ENCODE measurements at places on chromosomes 5 and 9.
A peak's percentile ranks its signal among the peaks of the same experiment; 100 is the strongest.

- DNase-seq = no peak
Measured at GRCh38 chr5:44046619-44047364, 342.4 kb downstream of the FGF10 start.

GRCh38 chr5:68628082-68628814 is 412.7 kb downstream of the PIK3R1 start:
- no peak for DNase-seq

- no peak for DNase-seq
Measured at GRCh38 chr9:20925256-20926045, 106.0 kb downstream of the HACD4 start.

DNA sequence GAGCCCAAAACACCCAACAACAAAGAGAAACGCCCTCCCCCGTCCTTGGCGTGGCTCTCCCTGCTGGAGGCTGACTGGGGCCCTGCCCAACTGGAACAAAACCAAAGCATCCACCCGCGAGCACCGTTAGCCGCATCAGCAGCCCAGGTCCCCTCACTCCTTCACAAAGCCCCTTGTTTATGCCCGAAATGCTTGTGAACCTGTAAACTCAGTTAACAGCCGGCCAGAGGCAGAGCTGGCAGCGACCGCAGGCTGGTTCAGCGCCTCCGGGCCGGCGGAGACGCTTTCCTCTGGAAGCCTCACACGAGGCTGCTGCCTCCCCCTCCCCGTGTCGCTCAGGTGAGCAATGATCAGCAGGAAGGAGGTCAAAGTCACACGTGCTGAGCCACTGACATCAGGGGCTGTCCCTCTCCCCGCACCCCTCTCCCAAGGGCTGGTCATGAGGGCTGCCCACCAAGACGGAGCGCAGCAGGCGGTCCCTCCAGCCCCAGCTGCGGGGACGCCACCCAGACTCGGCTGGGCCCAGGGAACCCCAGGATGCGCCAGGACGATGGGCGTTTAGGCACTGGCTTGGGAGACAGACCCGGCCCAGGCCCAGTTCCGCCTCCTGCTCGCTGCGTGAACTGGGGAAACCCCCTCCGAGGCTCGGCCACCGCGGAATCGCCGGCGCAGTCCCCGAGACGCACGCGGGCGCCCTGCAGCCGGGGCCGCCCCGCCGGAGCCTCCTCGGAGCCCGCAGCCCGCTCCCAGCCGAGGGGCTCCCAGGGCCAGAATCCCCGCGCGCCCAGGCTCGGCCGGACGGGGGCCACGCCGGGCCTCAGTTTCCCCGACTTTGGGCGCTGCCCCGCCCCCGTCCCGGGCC is 563 bp downstream of the SNAPC4 start:
- DNase-seq = no peak

DNA sequence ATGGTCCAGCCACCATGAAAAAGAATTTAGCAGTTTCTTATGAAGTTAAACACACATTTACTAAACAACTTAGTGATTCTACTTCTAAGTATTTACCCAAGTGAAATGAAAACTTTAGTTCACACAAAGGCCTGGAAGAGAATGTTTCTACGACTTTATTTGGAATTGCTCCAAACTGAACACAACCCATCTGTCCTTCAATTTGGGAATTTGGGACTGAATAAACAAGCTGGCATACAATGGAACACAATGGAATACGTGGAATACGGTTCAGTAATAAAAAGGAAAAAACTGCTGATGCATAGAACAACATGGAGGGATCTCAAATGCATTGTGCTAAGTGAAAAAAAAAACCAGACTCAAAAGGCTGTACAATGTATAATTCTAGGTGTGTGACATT is 44.6 kb upstream of the BASP1 start:
- DNase-seq = no peak

DNA sequence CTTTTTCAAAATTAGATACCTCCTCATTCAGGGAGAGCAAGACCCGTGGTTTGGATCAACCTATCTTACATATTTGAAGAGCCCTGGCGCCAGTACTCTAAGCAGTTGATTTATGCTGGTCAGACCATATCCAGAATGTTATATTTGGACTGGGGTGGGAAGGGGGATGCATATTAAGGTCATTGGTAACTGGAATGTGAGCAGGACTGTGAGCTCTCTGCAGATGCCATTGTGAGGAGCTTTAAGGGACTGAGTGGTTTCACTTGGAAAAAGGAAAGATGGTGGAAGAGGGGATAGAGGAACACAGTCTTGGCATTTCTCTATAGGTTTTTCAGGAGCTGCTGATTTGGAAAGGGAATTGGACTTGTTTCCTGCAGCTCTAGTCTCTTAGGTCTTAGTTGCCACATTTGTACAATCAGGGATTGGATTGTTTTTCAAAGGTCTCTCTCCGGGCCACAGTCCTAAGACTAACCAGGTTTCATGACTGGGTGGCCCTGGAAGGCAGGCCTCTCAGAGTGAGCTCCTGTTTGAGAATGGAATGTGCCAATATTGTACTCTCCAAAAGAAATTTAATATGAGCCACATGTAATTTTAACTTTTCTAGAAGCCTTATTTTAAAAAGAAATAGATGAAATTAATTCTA is 25.8 kb upstream of the F2R start:
- no peak for DNase-seq

- no peak for DNase-seq
Measured at GRCh38 chr5:15021266-15022046, 149.9 kb upstream of the ANKH start.

- DNase-seq = no peak
Measured at GRCh38 chr9:3868466-3868865, 342.7 kb upstream of the RFX3 start.

DNA sequence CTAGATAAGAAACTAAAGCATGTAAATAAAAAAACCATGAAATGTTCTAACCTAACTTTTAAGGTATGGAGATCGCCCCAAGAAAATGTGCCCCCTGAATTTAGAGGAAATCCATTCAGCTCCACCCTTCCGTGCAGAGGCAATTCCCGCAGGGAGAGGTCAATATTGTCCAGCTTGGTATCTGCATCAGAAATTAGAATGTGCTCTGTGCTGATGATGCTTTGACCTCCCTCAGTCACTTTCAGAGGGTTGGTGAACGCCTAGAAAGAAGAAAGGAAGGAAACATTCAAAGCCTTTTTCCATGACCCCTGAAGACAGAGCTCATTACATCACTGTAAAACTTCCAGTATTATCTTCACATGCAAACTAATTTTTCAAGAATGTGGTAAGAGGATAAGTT is 91.0 kb downstream of the FREM1 start:
- no peak for DNase-seq

DNA sequence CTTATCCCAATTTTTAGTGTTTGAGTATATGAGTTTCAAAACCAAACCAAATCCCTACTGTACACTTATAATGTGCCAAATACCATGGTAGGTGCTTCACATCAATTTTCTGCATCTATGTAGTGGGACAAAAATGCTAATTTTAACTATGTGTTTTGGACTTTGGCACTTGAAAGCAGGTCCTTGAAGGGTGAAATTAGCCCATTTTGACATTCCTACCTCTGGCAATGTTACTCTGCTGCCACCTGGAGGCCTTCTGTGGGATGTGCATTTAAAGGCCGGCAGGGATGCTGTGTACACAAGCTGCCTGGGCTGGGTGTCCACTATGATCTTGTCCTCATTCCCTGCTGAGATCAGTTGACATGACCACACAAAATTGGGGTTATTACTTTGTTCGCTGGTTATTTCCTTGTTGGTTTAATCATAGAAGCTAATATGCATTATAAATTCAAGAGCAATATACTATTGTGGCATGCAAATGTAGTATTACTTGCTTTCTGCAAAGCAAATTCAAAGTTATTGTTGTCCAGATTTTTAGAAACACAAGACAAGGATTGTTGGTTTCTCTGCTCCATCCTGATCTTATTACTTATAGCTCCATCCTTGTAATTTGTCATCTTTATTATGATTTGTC is 166.8 kb downstream of the ARHGEF28 start:
- DNase-seq = peak; percentile 28

- no peak for DNase-seq
Measured at GRCh38 chr5:80466669-80467485, 21.0 kb upstream of the FAM151B start.

DNA sequence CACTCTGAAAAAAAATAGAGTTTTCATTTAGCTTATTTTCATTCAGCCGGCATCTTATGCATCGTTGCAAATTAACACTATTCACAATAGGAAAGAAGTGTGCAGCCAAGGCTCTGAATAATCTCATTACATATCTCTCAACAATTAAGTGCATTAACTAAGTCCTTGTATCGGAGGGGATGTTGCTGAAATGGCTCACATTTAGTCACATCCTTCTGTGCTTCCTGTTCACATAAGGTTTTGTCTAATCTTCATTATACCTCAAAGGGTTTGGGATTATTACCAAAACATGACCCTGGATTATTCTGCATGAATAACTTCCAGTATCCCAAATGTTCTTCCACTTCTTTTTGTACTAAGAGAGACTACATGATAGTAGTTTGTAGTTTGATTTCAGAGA is 278.0 kb upstream of the GRIA1 start:
- DNase-seq = no peak

DNA sequence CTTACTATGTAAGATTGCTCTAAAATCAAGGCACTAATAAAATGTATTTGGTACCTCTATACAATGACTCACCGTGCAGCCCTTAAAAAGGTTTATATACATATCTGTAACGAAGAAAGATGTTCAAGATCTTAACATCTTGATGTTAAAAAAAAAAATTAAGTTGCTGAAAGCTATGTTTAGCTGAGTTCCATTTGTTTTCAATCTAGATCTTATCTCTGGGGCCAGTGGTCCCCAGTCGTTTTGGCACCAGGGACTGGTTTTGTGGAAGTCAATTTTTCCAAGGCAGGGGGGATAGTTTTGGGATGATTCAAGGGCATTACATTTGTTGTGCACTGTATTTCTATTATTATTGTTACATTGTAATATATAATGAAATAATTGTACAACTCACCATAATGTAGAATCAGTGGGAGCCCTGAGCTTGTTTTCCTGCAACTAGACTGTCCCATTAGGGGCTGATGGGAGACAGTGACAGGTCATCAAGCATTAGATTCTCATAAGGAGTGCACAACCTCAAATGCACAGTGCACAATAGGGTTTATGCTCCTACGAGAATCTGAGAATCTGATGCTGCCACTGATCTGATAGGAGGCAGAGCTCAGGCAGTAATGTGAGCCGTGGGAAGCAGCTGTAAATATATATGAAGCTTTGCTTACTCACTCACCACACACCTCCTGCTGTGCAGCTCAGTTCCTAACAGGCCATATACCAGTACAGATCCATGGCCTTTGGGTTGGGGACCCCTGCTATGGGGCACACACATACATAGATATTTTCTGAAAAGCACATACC is 27.6 kb upstream of the TSLP start:
- DNase-seq = no peak

DNA sequence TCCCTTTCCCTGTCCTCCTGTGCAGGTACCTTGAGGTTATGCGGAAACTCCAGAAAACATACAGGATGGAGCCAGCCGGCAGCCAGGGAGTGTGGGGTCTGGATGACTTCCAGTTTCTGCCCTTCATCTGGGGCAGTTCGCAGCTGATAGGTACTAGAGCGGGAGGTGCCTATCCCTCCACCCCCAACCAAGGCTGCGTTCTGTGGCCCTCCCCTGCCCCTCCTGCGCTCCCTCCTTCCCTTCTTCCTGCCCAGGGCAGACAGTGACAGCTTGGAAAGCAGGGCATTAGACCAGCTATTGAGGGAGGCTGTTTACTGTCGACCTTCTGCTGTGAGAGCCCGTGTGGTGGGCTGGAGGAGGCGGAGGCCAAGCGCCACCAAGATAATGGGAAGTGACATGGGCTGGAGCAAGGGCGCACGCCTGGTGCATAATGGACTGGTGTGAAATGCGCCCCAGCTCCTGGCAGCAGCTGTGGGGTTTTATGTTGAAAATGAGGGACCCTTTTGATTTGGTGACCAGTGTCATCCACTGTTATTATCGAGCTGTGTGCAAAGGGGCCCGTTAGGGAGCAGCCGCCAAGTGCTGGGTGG is 25.3 kb downstream of the PTPA start:
- DNase-seq = no peak

- DNase-seq = no peak
Measured at GRCh38 chr5:32734827-32735378, 23.8 kb downstream of the NPR3 start.

DNA sequence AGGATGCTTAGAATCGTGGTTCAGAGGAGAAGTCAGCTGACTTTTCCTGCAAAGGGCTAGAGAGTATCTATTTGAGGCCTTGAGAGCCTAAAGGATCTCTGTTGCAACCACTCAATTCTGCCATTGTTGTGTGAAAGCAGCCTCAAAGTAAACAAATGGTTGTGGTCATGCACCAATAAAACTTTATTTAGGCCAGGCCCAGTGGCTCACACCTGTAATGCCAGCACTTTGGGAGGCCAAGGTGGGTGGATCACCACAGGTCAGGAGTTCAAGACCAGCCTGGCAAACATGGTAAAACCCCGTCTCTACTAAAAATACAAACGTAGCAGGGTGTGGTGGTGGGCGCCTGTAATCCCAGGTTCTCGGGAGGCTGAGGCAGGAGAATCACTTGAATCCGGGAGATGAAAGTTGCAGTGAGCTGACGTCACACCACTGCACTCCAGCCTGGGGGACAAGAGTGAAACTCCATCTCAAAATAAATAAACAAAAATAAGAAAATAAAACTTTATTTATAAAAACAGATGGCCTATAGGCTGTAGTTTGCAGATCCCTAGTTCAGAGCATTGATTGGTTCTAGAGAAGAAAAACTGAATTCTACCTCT is 135.9 kb upstream of the KLF4 start:
- DNase-seq = no peak

GRCh38 chr9:136297016-136297691 is 6.7 kb downstream of the CCDC187 start:
- no peak for DNase-seq

GRCh38 chr5:81395262-81395661 is 1.3 kb upstream of the ACOT12 start:
- no peak for DNase-seq

DNA sequence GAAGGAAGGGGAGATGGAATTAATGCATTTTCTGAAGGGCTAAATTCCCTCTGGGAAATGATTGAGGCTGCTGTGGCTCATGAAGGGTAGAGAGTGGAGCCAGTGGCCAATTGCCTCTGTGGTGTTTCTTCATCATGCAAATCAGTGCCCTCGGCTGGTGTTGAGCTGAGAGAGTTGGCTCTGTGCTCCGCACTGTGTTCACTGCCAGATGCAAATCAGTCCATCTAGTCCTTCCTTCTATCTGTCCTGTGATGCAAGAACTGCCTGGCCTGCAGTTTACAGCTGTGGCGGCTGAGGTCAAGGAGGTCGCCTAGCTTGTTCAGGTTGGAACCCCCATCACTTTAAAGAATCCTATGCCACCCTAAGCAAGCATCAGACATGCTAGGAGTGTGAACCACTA is 6.0 kb downstream of the TMEM171 start:
- no peak for DNase-seq

GRCh38 chr9:5554254-5554653 is 43.9 kb downstream of the PDCD1LG2 start:
- no peak for DNase-seq

- no peak for DNase-seq
Measured at GRCh38 chr5:153491038-153491744, 721 bp downstream of the GRIA1 start.

DNA sequence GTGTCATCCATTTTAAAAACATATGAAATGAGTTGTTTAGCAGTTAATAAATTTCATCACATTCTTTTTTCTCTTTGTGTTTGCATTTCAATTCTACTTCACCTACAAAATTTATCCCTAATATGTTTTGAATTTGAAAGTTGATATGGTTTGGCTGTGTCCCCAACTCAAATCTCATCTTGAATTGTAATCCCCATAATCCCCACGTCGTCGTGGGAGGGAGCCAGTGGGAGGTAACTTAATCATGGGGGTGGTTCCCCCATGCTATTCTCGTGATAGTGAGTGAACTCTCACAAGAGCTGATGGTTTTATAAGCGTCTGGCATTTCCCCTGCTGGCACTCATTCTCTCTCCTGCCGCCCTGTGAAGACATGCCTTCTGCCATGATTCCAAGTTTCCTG is 200.1 kb downstream of the EPB41L4A start:
- DNase-seq = no peak
